Cardiac muscle cell (in vitro differentiated cells and primary cell): ENCODE measurements at places on chromosomes 16 and 17. TPM values are rescaled to one million over a fixed set of nuclear protein-coding genes. Genes with fewer than 3 reads are reported as not detected.

MYH8 gene
- not detected in 2 replicates for total RNA-seq

DNA sequence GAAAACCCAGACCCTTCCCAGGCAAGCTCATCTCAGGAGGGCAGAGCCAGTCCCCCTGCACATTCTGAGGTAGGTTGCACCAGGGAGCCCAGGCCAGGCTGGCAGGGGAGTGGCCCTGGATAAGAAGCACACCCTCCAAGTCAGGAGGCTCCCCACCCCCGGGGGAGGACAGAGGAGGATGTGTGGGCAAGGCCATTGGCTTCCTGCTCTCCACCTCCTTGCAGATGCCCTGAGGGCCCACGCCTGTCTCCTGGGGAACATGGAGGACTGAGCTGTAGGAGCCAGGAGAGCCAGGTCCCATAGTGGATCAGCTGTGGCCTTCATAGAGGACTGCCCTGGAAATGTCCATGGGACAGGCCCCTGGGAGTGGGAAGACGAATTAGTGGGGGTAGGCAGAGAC lies 126.7 kb downstream of the IRF8 start:
- H3K4me3 ChIP-seq, result no peak overlapping the region
- peaks cover 15% of the 10 kb centered on the region for H3K4me1 ChIP-seq
- H3K27me3 ChIP-seq, result no peaks in the 10 kb centered on the region

GRCh38 chr16:24939738-24940137 lies 75.4 kb downstream of the ARHGAP17 start:
- H3K27ac ChIP-seq, result no peak overlapping the region
- DNase-seq, result no peak
- no peaks in the 10 kb centered on the region for H3K4me1 ChIP-seq
- H3K4me3 ChIP-seq, result no peak overlapping the region

DNA sequence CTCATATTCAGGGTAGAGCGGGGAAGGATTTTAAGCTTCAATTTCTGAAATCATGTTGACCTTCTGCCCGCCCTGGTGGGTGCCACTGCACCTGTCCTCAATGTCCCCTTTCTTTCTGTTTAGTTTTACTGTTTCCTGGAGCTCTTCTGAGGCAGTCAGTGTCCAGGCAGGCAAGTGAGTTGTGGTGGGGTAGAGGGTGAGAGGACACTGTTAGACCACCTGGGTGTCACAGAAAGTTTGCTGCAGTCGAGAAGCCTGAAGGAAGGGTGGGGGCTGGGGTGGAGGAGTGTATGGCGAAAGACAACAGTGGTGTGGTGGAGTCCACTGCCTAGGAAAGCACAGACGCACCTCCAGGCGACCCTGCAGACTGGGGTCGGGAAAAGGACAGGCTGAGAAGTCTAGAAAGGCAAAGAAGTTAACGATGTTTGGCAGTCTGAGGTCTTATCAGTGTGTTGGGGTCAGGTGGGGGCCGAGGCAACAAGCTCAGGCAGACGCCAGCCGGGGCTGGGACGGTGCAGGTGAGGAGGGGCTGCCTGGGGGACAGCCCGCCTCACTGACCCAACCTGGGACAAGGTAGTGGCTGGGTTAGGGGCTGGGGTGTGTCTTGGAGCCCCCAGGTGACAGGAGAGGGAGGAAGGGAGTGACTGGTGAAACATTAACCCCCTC lies 23.3 kb upstream of the HOXB13 start:
- H3K36me3 ChIP-seq, result no peaks in the 10 kb centered on the region
- no peak overlapping the region for H3K4me3 ChIP-seq
- no peak overlapping the region for H3K27ac ChIP-seq
- H3K4me1 ChIP-seq, result no peaks in the 10 kb centered on the region

DNA sequence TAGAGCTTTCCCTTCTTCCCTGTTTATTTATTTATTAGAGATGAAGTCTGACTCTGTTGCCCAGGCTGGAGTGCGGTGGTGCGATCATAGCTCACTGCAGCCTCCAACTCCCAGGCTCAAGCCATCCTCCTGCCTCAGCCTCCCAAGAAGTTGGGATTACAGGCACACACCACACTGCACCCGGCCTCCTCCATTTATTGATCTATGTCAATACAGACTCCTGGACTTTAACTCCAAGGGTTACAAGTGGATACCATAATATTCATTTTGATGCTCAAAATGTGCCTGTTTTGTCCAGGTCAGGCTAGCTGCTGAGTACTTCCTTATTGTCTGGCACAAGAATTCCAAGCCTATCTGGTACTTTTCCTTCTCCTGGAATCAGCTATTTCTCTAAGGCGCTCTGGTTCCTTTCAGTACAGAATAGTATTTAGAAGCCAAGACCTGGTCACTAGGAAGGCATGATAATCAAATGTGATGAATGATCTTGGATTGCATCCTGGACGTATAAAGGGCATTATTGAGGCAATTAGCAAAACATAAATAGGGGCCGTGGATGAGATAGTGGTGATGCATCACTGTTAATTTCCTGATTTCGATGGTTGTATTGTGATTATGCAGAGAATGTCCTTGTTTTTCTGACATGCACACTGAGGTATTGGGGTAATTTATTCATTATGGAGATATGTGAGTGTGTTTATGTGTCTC lies 21.7 kb downstream of the IL4R start:
- no peaks in the 10 kb centered on the region for H3K27me3 ChIP-seq
- no peak overlapping the region for H3K4me3 ChIP-seq
- H3K36me3 ChIP-seq, result peaks cover 3% of the 10 kb centered on the region

KRTAP4-1 gene
- not detected in 2 replicates for total RNA-seq

NHERF2 gene
- total RNA-seq, result 33.0 and 34.7 TPM in 2 replicates

- no peaks in the 10 kb centered on the region for H3K4me1 ChIP-seq
- no peak for DNase-seq
These were observed 179.1 kb upstream of the CACNG5 start for GRCh38 chr17:66655861-66656260.

DNA sequence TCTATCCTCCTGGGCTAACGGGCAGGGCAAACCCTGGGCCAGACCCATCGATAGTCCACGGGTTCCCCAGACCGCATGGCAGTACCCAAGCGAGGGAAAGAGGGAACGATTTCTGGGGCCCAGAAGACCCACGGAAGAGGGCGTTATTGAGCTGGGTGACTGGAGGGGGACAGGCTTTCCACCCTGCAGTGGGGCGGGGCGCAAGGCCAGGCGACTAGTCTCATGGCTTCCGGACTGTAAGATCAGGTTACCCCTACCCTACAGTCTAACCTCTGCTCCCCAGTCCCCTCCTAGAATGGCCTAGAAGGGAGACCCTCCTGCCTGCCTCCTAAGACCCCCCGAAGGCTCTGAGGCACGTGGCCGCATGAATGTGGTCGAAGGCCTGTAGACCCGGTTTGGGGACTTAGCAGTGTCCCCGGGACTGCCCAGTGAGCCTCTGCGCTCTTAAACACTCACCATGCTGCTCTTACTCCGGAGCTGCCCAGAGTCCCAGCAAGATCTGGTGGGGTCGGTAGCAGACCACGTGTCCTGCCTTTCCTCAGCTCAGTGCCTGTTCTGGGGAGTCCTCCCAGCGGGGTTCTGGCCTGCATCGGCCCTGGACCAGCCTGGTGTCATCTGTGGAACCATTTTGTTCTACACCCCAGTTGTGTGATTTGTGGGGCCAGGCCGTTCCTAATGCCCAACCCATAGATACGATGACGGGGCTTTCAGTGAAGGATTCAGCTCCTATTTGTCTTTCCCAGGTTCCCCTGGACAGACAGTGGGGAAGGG lies 13.2 kb upstream of the AURKB start:
- H3K4me1 ChIP-seq, result no peaks in the 10 kb centered on the region
- peak; percentile 53 for DNase-seq
- peaks cover 9% of the 10 kb centered on the region for H3K36me3 ChIP-seq
- H3K27me3 ChIP-seq, result no peaks in the 10 kb centered on the region

GRCh38 chr16:85473909-85474620 lies 139.1 kb upstream of the GSE1 start:
- H3K36me3 ChIP-seq, result no peaks in the 10 kb centered on the region
- no peaks in the 10 kb centered on the region for H3K27me3 ChIP-seq
- peaks cover 47% of the 10 kb centered on the region for H3K4me1 ChIP-seq
- no peak overlapping the region for H3K4me3 ChIP-seq

- H3K4me3 ChIP-seq, result no peak overlapping the region
- no peak for DNase-seq
- no peaks in the 10 kb centered on the region for H3K4me1 ChIP-seq
- no peaks in the 10 kb centered on the region for H3K27me3 ChIP-seq
- H3K27ac ChIP-seq, result no peak overlapping the region
- H3K36me3 ChIP-seq, result no peaks in the 10 kb centered on the region
These were observed 334.1 kb downstream of the TOX3 start for GRCh38 chr16:52212841-52213240.

DNA sequence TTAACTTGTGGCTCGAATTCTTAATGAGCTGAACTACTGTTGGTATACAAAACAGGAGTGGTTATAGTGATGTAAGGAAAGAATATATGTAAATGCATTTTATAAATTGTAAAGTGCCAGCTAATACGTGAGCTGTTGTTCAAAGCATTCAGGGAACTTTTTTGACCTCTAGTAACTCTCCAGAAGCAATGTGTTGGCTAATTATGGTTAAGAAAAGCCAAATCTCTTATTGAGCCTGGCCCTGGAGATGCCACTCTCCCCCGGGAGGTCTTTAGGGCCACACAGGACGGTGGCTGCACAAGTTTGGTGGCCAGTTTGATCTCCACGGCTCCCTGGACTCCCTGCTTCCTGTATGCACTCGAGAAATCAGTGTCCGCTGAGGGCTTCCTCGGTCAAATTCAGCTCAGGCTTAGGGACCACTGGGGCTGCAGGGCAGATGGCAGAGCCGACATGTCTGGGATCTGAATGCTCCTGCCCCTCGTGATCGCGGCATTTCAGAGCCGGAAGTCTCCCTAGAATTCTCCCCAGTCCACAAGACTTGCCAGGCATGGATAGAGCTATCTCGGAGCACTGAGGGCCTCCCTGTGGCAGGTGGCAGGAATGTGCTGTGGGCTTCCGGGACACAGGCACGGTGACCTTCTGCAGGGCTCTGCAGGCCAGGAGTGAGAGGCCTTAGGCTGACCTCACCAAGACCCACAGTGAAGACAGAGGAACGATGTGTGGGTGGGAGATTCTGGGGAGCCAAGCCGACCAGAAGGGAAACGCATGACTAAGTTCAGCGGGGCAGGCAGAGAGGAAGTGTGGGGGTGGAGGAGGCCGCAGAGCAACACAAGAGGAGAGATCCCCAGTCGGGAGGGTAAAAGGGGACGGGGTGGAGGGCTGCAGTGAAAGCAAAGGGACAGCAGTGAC lies 18.6 kb upstream of the PITPNM3 start:
- peaks cover 5% of the 10 kb centered on the region for H3K4me1 ChIP-seq
- DNase-seq, result peak; percentile 57
- H3K27me3 ChIP-seq, result no peaks in the 10 kb centered on the region

- no peak for DNase-seq
- H3K27ac ChIP-seq, result no peak overlapping the region
- peaks cover 6% of the 10 kb centered on the region for H3K4me1 ChIP-seq
These were observed 5.9 kb downstream of the UQCRC2 start for GRCh38 chr16:21959050-21959449.

GGA3 gene
- total RNA-seq, result 33.5 and 35.3 TPM in 2 replicates

DNA sequence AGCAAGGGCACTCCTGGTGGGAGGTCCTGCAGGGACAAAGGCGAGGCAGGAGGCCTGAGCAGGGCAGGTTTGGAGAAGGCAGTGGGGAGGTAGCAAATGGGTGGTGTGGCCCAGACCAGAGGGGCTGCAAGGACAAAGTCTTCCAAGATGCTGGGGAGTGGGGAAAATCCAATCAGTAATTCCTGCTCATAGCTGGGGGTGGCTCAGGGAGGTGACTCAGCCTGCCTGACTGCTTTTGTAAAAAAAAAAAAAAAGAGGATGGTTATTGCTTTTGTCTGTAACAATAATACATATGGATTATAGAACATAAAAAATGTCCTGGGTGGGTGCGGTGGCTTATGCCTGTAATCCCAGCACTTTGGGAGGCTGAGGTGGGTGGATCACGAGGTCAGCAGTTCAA lies 5.2 kb downstream of the IL34 start:
- H3K27ac ChIP-seq, result no peak overlapping the region
- H3K36me3 ChIP-seq, result no peaks in the 10 kb centered on the region
- DNase-seq, result no peak
- H3K27me3 ChIP-seq, result no peaks in the 10 kb centered on the region

DNA sequence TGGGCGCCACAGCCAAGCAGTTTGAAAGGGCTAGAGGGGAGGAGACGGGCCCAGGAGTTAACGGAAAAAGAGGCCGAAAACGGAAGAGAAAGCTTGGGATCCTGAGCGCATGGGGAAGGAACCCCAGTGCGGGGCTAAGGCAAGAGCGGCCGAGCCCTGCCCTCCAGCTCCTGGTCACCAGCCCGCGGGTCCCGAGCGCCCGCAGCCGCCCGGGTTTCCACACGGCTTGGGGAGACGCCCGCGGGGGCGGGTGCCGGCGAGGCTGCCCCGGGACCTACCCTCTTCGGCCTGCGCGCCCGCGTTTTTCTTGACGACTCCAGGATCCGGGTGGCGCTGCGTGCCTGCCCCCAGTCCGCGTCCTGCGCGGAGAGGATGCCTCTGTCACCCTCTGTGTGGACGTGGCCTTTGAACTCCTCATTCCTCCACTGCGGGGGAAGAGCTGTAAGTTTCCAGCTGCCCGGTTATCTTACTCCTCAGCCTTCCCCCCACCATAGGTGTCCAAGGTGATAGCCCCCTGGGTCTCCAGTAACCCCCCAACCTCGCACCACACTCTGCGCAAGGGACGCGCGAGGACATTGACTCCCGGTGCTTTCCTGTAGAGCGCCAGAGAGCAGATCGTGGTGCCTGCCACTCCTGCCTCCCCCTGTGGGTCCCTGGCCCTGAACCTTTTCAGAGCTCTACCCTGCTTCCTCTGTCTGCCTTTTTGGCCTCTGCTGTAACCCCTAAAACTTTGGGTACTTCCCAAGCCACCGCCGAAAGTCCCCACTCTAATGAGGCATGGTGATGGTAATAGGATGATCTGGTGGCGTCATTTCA lies 1.7 kb upstream of the CDH11 start:
- H3K27me3 ChIP-seq, result peaks cover 20% of the 10 kb centered on the region
- H3K4me1 ChIP-seq, result peaks cover 13% of the 10 kb centered on the region
- H3K4me3 ChIP-seq, result peak overlapping the region; percentile 56
- no peak for DNase-seq

GRCh38 chr17:44777394-44778348 lies 18.9 kb downstream of the ADAM11 start:
- H3K4me1 ChIP-seq, result peaks cover 9% of the 10 kb centered on the region
- DNase-seq, result no peak
- H3K36me3 ChIP-seq, result no peaks in the 10 kb centered on the region
- no peaks in the 10 kb centered on the region for H3K27me3 ChIP-seq

UTS2R gene
- total RNA-seq, result 4.4 and 10.8 TPM in 2 replicates

UBE2I gene
- 75.4 and 81.4 TPM in 2 replicates for total RNA-seq

DNA sequence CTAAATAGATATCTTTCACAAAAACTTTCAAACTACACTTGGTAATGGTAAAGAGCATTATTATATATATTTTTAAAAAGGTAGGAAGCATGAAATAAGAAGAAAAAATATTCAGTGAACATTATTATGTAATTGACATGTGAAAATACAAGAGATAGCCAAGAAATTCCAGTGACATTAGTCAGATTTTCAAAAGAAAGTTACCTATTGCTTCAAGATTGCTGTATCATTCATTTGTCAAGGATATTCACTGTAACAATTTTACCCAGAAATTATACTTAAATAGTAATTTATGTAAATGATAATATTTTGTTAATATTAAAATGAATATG lies 350.2 kb downstream of the KIF2B start:
- no peaks in the 10 kb centered on the region for H3K36me3 ChIP-seq
- H3K27ac ChIP-seq, result no peak overlapping the region
- H3K27me3 ChIP-seq, result no peaks in the 10 kb centered on the region
- H3K4me1 ChIP-seq, result no peaks in the 10 kb centered on the region
- no peak overlapping the region for H3K4me3 ChIP-seq
- no peak for DNase-seq

GRCh38 chr17:8122924-8123694 lies 797 bp downstream of the HES7 start:
- H3K27me3 ChIP-seq, result peaks cover 40% of the 10 kb centered on the region
- peaks cover 4% of the 10 kb centered on the region for H3K4me1 ChIP-seq
- peak; percentile 38 for DNase-seq
- H3K4me3 ChIP-seq, result peak overlapping the region; percentile 64

SHBG gene
- 2.2 and 2.8 TPM in 2 replicates for total RNA-seq

- H3K36me3 ChIP-seq, result no peaks in the 10 kb centered on the region
- H3K4me3 ChIP-seq, result no peak overlapping the region
- DNase-seq, result no peak
- no peaks in the 10 kb centered on the region for H3K27me3 ChIP-seq
These were observed 65.7 kb downstream of the MARF1 start for GRCh38 chr16:15576960-15577958.
